ENCODE measurements at places on chromosomes 2 and 18.

GRCh38 chr2:128354161-128354560, 35.5 kb upstream of the HS6ST1 start:
- DNase-seq = no peak
- no peak overlapping the region for H3K27ac ChIP-seq
- no peak overlapping the region for H3K4me3 ChIP-seq
- no peaks in the 10 kb centered on the region for H3K36me3 ChIP-seq
- no peaks in the 10 kb centered on the region for H3K4me1 ChIP-seq
- no peaks in the 10 kb centered on the region for H3K27me3 ChIP-seq

GRCh38 chr2:174117951-174118930, 130.1 kb downstream of the OLA1 start:
- no peak overlapping the region for H3K4me3 ChIP-seq
- no peaks in the 10 kb centered on the region for H3K36me3 ChIP-seq
- peaks cover 12% of the 10 kb centered on the region for H3K4me1 ChIP-seq
- no peaks in the 10 kb centered on the region for H3K27me3 ChIP-seq
- peak; percentile 64 for DNase-seq

DNA sequence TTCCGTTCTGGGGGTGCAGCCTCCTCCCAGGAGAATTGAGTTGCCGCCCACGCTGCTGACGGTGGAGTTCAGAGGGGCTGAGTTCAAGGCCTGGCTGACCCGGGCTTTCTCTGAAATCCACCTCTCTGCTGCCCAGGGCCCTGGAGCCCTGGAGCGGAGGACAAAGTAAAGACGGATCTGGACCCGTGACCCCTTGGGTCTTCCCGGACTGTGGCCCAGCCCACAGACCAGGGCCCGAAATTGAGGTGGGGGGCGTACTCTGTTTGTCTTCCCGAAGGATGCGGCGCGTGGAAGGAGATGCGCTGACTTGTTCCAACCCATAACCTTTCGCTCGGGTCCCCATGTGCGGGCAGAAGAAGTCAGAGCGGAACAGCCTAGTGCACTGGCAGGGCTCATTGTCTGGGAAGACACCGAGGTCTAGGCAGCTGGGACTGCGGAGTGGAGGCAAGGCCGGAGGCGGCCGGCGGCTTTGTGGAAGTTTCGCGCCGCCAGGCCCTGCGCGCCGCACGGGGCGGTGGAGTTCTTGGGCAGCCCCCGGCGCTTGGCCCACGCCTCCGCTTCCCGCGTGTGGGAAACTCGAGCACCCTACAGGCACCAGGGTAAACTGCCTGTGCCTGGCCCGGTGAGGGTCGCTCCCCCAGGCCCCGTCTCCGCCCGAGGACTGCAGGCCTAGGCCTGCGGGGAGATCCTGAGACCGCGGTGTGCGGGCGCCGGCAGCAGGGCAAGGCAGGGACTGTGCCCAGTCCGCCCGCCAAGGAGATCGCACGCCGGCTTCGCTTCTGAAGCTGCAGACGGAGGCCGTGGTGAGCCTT, 9.8 kb downstream of the POU3F3 start:
- H3K27me3 ChIP-seq = peaks cover 36% of the 10 kb centered on the region
- no peaks in the 10 kb centered on the region for H3K36me3 ChIP-seq
- no peaks in the 10 kb centered on the region for H3K4me1 ChIP-seq
- no peak overlapping the region for H3K4me3 ChIP-seq
- DNase-seq = no peak

GRCh38 chr2:238489896-238490295, 63.2 kb downstream of the ASB1 start:
- H3K27me3 ChIP-seq = no peaks in the 10 kb centered on the region
- H3K27ac ChIP-seq = no peak overlapping the region
- no peak for DNase-seq
- H3K4me3 ChIP-seq = no peak overlapping the region
- H3K36me3 ChIP-seq = peaks cover 4% of the 10 kb centered on the region

- no peak overlapping the region for H3K4me3 ChIP-seq
- no peaks in the 10 kb centered on the region for H3K4me1 ChIP-seq
- H3K27me3 ChIP-seq = no peaks in the 10 kb centered on the region
- no peaks in the 10 kb centered on the region for H3K36me3 ChIP-seq
Observed at GRCh38 chr2:157442636-157443035, 1.3 kb downstream of the CYTIP start.

DNA sequence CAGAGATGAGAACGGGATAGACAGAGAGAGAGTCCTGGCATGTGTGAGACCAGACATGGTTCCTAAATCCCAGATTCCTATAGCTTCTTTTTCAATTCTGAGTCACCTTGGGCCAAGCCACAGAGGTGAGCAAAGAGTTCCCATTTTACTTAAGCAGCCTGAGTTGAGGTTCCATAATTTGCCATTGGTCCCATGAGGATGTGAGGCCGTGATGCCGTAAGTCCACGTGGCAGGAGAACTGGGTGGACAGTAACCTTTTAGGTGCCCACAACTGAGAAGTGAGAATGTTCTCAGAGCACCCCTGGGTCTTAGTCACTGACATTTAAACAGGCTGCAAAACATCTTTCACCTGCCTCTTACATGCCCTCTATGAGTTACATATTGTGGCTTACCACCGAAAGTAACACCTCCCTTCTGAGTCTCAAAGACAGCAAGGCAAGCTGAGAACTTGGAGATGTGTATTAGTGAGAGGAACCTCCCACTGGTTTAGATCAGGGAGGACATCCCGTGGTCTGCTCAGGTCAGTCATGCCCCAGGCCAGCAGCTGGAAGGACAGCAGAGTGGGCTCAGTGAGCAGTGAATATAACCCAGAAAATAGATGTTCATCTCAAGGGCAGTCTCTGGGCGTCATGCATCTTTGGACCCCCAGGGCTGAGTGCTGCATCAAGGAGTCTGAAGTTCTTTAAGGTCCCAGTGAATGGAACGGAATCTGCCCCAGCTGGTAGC, 127.9 kb upstream of the LGALSL start:
- H3K36me3 ChIP-seq = no peaks in the 10 kb centered on the region
- H3K27ac ChIP-seq = no peak overlapping the region
- peaks cover 16% of the 10 kb centered on the region for H3K27me3 ChIP-seq
- no peak overlapping the region for H3K4me3 ChIP-seq
- DNase-seq = no peak
- peaks cover 7% of the 10 kb centered on the region for H3K4me1 ChIP-seq

DNA sequence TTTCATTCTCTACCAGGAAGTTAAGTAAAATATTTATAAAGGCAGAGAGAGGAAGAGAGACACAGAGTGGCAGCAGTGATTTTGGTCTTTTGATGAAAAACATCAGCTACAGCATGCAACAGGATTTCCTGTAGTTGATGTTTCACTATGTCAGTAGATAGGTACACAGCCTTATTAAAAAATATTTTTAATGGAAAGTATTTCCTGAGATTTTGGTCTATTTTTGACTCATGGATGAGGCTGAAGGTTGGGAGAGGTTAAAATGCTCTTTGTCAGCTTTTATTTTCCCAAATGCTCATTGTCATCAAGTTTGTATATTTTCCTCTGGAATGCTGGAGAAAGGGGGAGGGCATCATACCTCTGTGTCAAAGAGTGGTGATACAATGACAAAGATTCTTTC, 1112.5 kb downstream of the CBLN2 start:
- H3K27ac ChIP-seq = no peak overlapping the region
- no peaks in the 10 kb centered on the region for H3K36me3 ChIP-seq
- no peak for DNase-seq
- no peaks in the 10 kb centered on the region for H3K27me3 ChIP-seq
- no peak overlapping the region for H3K4me3 ChIP-seq

GRCh38 chr2:221077251-221077650, 494.9 kb downstream of the EPHA4 start:
- H3K27ac ChIP-seq = no peak overlapping the region
- H3K27me3 ChIP-seq = no peaks in the 10 kb centered on the region
- no peak for DNase-seq
- H3K4me3 ChIP-seq = no peak overlapping the region
- no peaks in the 10 kb centered on the region for H3K4me1 ChIP-seq

- no peaks in the 10 kb centered on the region for H3K36me3 ChIP-seq
- no peaks in the 10 kb centered on the region for H3K27me3 ChIP-seq
- H3K4me1 ChIP-seq = no peaks in the 10 kb centered on the region
- no peak overlapping the region for H3K4me3 ChIP-seq
- peak; percentile 20 for DNase-seq
Observed at GRCh38 chr18:53941601-53942338, 282.7 kb downstream of the MBD2 start.

- no peaks in the 10 kb centered on the region for H3K4me1 ChIP-seq
- no peak overlapping the region for H3K4me3 ChIP-seq
- H3K36me3 ChIP-seq = no peaks in the 10 kb centered on the region
- no peaks in the 10 kb centered on the region for H3K27me3 ChIP-seq
- no peak overlapping the region for H3K27ac ChIP-seq
- no peak for DNase-seq
Observed at GRCh38 chr2:14936426-14936825, 303.9 kb downstream of the LRATD1 start.

GRCh38 chr2:220619525-220620220, 952.4 kb downstream of the EPHA4 start:
- DNase-seq = peak; percentile 82
- no peaks in the 10 kb centered on the region for H3K4me1 ChIP-seq
- H3K36me3 ChIP-seq = no peaks in the 10 kb centered on the region
- H3K27ac ChIP-seq = no peak overlapping the region
- H3K27me3 ChIP-seq = no peaks in the 10 kb centered on the region
- H3K4me3 ChIP-seq = no peak overlapping the region
